ENCODE measurements at places on chromosomes 3 and 15. TPM values are rescaled to one million over a fixed set of nuclear protein-coding genes. Genes with fewer than 3 reads are reported as not detected.
A peak's percentile ranks its signal among the peaks of the same experiment; 100 is the strongest.

- DNase-seq, result peak; percentile 76
These were observed 95.0 kb upstream of the LIMD1 start for GRCh38 chr3:45499529-45499928.

DNA sequence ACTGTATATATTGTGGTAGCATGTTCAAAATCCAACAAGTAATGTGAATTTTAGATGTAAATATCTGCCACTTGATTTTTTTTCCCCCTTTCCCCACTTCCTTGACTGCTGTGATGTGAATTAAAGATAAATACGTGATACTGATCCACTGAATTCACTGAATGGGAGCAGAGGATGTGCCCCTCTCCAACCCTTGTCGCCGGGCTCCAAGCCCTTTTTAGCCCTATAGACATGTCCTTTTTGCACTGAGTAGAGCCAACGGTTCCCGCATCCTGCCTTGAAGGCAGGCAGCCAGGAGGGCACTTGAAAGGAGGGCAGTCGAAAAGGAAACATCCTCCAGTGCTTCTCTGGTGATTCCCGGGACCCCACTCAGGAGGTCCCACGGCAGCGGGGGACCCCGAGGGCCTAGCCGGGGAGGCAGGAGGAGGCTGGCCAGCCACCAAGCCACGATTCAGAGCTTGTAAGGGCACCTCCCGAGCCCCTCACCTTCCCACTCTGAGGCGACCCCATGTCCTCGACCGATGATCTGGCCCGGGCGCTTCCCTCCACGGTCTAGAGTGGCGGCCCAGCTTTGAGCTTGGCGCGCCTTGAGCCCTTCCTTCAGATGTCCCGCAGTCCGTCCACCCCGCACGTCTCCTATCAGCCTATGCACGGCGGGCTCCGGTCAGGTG lies 901 bp upstream of the MANF start:
- no peak for DNase-seq

VGLL4 gene
- total RNA-seq, result 94.2 TPM

- DNase-seq, result no peak
These were observed 7.3 kb downstream of the ST3GAL6 start for GRCh38 chr3:98770261-98771039.

DNA sequence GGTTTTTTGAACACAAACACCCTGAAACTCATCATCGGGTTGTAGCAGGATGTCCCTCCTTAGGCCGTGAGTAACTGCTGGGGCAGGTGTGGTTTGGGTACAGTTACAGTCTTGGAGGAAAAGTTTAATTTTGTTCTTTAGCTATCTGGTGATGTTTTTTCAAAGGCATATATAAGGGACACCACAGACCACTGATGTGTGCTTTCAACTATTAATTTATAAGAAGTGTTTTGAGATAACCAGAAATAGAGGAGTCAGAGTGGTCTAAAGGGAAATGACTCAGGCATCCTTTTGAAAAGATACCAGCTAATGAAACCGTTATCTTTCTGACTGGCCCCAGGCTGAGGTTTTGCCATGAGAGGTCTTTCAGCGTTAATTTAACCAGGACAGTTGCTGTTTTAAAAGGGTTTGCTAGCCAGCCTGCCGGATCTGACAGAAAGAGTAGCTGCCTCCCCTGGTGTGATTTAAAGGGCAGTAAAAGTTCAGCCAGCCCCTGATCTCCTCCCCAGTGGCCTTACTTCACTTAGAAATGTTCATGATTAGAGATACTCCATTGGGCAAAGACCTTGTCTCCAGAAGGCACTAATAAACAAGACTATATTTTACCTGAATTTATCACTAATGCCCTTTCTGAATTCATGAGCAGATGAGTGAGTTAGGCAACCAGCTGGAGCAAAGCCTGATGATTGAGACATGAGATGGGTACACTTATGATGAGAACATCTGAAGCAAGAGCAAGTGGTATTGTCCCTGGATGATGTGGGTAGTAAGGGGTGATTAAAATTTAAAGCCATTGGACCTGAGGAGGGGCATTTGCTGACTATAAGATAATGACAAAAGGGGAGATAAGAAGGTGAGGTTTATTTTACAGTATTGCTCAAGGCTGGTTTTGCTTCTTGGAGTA lies 482.5 kb upstream of the TBL1XR1 start:
- DNase-seq, result peak; percentile 74

TRIM42 gene
- total RNA-seq, result not detected

Measured in fibroblast of the aortic adventitia (primary cell).